Fibroblast of skin of left quadriceps (primary cell): ENCODE measurements at places on chromosomes 2 and 18.

DNA sequence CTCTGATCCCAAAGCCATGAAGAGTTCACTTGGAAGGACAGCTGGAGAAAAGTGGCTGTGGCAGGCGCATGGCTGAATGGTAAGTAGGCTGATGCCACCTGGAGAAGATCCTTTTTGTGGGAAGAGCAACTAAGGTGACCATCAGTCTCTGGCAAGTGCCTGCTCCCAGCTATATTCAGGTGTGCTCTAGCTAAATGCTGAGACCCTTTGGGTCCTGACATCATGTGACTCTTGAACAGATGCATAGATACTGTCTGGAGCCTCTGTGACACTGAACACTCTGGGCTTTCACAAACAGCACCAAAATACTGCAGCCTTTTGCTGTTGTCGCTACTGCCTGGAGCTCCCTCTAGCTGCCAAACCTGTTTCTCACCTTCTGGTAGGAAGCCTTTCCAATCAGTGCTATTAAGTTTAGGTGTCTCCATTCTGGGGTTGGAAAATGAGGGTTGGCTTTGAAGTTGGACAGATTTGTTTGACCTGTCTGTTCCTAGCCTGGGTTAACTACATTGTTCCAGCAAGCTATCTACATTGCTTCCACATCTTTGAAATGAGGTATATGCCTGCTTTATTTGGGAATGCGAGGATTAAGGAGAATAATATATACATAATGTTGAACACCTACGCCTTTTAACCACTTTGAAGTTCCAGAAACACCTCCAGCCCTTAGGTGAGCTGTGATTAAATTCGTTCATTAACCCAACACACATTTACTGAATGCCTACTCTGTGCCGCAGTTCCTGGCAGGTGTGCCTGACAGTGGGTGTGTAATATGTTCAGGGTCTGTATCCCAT lies 3.1 kb downstream of the EGR4 start:
- no peak for DNase-seq

GRCh38 chr2:12536976-12537375 lies 179.8 kb upstream of the TRIB2 start:
- DNase-seq, result no peak

GRCh38 chr2:235270956-235271355 lies 222.9 kb upstream of the AGAP1 start:
- peak; percentile 68 for DNase-seq

- no peak for DNase-seq
Measured at GRCh38 chr2:39583213-39583612, 82.5 kb upstream of the TMEM178A start.

- DNase-seq, result no peak
Measured at GRCh38 chr2:70233926-70234325, 14.5 kb downstream of the TIA1 start.

DNA sequence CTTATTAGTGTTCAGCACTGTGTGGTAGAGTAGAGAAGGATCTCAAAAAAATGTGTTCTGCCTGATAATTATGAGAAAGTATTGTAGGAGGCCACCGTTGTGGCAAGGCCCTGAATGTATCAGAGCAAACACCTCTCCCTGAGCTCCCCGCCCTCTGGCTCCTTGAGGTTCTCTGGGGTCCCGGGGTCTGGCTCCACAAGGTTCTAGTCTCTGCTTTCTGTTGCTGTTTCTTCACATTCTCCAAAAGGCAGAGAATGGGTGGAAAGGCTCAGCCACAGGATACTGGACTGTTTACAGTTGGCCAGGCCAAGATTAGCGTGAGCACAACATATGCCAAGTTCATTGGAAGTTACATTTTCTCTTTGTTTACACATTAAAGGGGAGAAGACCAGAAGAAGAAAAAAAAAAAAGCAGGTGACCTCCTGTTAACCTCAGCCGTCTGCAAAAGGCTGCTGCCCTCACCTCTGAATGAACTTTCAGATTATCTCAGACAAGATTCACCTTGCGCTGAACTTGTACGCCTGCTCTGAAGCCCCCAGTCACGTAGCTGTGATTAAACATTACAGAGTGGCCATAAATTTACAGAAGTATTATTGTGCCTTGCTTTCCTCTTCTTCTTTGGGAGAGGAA lies 56.6 kb upstream of the CYP26B1 start:
- no peak for DNase-seq

GRCh38 chr2:181124497-181124896 lies 144.1 kb downstream of the UBE2E3 start:
- DNase-seq, result peak; percentile 15

- DNase-seq, result no peak
Measured at GRCh38 chr18:435940-436339, 64.6 kb downstream of the COLEC12 start.

DNA sequence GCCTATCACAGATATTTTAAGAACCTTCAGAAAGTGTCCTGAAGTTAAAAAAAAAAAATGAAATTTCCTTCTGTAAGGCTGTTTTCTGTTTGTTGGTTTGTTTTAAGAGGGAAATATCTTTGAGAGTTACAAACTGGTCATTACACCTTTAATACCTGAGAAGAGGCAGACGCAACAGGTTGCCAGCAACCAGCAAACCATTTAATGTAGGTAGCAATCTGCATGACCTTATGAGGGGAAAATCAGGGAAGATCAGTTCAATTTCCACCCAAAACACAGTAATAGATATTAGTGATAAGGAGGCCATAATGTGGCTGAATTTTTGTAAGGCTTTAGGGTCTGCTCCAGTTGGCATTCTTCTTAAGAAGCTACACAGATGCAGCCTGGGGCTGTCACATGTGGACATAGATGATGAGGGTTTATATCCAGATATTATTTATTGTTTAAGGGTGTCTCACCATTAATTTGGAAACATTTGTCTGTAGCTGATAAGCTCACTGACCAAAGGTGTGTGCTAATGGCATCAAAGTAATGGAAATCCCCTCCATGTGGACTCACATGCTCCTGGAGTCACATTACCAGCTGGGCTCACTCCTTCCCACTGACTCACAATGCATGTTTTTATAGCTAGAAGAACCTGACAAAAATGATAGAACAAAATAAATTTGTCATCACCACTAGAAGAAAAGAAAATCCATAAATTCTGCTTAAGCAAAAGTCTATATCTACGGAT lies 83.5 kb upstream of the DTNA start:
- DNase-seq, result no peak

DNA sequence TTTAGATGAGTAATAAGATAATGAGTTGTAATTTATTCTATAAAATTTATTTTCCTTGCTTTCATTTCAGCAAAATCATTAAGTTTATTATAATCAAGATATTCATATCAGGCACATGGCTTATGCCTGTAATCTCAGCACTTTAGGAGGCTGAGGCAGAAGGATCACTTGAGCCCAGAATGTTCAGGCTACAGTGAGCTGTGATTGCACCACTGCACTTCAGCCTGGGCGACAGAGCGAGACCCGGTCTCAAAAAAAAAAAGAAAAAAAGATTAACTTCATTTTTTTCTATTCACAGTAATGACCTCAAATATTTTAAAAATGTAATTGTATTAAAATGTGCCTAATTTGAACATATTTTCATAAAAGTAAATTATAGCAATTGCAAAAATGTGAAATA lies 67.9 kb downstream of the ACYP2 start:
- no peak for DNase-seq

DNA sequence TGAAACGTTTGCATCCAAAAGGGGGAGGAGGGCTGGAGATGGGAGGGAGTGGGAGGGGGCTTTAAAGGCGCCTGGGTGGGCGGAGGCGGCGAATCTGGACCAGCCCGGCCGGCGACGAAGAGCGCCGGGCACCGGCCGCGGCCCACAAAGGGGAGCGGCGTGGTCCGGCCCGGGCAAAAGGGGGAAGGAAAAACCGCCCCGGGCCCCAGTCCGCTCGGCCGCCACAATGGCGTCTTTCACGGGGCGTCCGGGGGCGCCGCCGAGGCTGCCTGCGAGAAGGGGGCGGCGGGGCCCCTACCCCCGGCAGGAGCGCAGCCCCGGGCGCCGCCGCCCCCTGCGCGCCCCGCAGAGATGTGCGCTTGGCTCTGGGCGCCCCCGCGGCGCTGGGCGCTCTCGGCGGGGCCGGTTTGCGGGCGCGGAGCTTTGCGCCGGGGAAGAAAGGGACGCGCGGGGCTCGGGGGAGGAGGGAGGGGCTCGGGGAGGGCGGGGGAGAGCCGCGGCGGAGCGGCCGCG lies 108.1 kb upstream of the KCTD1 start:
- no peak for DNase-seq

DNA sequence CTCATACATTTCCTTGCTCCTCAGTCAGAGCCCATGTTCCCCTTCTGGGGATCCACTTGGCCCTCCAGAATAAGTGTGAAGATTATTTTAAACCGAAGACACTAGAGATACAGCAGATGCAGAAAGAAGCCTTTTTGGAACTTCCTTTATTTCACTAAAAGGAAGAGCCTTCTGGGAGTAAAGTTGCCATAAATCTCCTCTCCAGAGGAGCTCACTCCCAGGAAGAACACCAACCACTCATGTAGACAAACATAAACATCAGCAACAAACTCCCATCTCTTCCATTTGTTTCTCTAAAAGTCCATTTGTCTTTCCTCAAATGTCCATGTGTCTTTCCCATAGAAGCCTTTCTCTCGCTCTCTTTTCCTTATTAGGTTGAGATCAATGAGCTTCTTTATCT lies 62.4 kb upstream of the MSH6 start:
- no peak for DNase-seq

GRCh38 chr2:225008179-225008856 lies 34.0 kb downstream of the DOCK10 start:
- DNase-seq, result no peak

GRCh38 chr2:6828299-6828584 lies 37.5 kb downstream of the CMPK2 start:
- DNase-seq, result peak; percentile 39

GRCh38 chr2:8623576-8623957 lies 58.3 kb upstream of the ID2 start:
- no peak for DNase-seq

DNA sequence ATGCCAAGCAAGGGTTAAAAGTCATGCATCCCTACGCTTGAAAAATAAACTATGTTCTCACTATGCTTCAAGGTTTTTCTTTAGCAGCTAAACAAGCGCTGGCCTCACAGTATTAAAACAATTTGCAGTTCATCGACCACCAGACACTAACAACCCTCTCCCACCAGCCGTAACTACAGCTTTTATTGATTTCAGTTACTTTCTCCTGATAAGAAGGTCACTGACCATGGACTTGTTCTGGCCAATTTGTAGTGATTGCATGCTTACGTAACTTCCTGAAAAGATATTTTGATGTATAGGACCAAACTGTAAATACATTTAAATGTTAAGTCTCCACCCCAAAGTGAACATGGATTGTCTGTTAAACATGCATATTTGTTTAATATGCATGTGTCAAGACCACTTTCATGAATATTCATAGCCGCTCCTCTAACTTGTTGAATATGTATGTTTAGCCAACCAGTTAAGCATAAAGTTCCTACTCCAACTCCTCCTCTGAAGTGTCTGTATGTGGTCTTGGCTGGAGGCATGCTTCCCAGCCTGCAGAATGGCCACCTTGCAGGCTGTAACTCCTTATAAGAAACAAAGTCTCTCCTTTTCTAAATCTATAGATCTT lies 1.7 kb upstream of the THOC1 start:
- no peak for DNase-seq

DNA sequence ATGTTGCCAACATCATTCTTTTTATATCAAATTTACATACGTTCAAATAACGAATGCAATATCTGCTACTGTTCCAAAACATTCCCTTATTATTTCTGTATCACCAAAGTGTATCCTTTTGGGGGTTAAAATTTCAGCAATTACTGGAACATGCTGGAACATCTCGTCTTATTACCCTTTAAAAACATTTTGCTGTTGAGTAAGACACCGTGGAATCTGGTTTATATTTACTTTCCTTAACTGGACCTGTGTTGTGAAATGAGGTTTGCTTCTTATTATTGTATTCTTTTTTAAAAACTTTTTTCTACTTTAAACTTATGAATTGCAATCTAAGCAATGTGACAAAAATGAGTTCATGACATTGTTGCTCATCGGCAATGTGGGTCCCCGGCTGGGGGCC lies 87.4 kb upstream of the PTPRM start:
- DNase-seq, result no peak

- DNase-seq, result no peak
Measured at GRCh38 chr2:100143286-100143685, 896 bp upstream of the AFF3 start.

GRCh38 chr2:99085421-99085820 lies 56.1 kb upstream of the C2orf15 start:
- no peak for DNase-seq

DNA sequence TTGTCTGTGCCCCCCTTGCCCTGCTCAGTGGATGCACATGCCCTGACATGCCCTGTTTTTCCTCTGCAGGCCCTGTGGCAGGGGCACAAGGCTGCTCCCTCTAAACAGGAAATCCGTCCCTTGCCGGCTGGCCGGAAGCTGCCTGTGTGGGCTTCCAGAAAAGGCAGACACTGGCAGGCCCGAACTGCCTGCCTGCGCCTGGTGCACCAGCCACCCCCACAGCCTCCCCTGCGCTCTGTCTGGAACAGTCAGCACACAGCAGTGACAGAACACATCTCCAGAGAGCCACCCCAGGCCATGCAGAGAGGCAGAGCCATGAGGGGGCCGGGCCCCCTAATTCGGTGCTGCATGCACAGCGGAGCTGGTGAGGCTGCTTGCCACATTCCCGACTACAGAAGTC lies 33.5 kb downstream of the LOXHD1 start:
- no peak for DNase-seq

DNA sequence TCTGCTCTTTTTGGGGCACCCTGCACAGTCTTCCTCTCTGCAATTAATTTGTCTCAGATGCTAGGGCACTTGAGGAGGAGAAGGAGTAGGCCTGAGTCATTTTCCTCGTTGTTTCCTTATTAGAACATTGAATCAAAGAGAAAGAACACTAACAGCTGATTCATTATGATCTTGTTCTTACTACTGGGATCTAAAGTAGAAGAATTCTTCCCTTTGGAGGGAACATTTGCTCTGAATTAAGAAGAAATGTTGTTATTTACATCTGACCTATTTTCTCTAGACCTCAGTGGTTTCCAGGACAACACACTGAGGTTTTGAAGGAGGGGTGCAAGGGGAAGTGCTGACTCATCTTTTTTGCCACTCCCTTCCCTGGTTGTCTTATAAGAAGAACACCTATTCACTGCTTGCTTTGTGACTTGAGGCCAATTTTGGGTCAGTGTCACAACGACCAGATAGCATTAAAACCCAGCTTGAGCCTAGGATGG lies 24.3 kb upstream of the STAT1 start:
- DNase-seq, result peak; percentile 79

- peak; percentile 59 for DNase-seq
Measured at GRCh38 chr18:54983041-54983686, 23.9 kb upstream of the CCDC68 start.

GRCh38 chr2:39781697-39782096 lies 2.6 kb upstream of the THUMPD2 start:
- no peak for DNase-seq
